Esophagus squamous epithelium (tissue), 5 donors: ENCODE measurements at places on chromosomes 16 and 17.

GRCh38 chr17:42775534-42776098 is 2.4 kb downstream of the VPS25 start:
- no peak for DNase-seq

- no peak for DNase-seq
Measured at GRCh38 chr17:77845541-77846225, 112.8 kb upstream of the TNRC6C start.

DNA sequence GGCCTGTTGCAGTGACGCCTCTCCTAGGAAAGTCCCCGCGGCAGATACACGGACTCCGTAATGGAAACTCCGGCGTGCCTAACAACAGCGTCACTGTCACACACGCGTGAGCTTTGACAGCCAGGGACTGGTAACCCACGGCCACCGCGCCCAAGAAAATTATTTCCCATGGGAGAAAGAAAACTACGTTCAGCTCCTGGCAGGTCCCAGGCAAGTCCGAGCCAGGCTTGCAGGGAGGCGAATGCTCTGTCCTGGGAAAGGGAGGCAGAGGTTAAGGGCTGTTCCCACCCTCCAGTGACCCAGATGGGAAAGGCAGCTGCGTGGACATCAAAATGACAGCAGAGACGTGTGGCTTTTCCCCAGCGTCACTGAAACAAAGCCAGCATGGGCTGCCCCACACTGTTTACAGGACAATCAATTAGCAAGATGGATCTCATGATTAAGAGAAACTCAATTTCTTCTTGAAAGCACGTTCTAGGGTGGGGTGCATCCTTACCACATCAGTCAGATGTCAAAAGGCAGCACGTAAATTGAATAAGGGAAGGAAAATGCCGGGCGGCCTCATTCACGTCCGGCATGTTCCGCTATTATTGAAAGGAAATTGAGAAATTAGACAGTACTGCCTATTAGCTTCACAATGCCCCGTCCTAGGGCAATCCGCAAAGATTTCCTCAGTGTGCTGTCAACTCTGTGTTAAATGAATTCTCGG is 82.5 kb downstream of the NXN start:
- DNase-seq: no peak

GRCh38 chr16:23953476-23953875 is 117.7 kb downstream of the PRKCB start:
- DNase-seq: no peak

DNA sequence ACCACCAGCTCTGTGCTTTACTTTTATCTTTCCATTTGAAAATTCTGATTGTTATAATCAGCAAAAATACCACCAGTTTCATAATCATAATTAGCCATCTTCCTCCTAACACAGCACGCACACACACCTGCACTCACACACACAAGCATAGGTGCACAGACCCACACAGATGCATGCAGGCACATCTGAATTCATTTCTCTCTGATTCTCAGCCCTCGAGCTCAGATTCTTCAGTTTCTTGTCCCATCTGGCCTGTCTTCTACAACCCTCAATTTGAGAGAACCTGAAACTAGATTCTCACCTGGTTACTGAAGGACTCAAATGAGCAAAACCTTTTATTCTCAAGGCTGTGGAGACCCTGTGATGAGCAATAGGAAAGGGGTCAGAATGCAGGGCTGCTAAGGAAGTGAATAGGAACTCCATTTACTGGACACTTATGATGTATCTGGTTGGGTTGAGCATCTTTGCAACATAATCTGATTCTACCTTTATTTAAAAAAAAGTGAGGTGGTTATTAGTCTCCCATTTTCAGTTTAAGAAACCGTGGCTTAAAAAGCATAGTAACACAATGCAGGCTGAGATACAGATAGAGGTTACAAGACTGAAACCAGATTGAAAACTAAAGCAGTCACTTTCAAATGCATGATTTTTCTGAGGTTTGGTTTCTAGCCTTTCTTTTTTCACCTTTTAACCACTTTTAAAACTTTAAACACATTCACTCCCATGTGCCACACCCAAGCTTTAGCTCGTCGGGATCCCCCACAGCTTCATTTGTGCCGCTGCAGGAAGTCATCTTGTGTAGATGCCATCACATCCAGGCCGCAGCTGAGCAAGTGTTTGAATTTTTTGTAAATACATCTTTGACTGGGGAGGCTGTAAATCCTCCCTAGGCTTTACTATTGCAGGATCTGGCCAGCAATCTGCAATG is 9.4 kb downstream of the KRT33A start:
- DNase-seq: no peak

DNA sequence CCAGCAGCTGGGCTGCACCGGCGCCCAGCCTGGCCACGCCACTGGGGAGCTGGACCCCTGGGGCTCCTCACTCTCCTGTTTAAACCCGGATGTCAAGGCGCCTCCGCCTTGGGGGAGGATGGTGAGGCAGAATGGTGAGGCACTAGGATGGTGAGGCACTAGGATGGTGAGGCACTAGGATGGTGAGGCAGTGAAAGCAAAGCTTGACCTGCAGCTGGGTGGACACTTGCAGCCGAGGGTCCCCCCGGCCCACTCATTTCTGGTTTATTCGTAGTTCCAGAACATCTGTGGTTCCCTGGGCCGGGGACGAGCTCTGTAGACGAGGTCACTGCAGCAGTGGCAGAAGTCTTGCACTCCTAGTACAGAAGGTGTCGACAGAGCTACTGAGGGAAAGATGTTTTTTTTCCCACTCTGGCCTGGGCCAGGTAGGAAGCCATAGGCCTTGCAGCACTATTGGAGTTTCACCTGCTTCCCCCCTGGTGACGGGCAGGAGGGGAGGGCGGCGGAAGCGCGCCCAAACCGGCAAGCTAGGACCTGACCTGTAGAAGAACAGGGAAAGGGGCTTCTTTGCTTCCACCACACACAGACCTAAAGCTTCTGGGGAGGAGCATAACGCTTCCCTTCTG is 1.1 kb upstream of the HNF1B start:
- no peak for DNase-seq

DNA sequence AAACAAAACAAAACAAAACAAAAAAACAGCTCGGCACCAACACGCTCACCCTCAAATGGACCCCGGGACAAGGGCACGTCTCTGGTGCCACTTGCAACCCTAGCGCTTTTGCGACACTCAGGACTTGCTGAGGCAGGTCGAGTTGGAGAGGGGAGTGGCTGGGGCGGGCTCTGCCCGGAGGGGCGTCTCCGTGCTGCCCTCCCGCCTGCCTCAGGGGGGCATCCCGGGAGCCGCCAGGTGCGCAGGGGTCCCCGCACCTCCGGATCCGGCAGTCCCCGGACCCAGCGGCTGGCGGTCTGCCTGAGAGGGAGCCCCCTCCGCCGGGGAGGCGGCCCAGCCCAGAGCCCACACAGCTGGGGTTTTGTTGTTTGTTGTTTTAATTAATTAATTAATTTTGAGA is at the start of gene SLC52A1:
Gene SLC52A1, minus strand, starts transcription at position 112 of the 400 bp plus-strand sequence. CDS start 820 bp downstream, outside the sequence.
- no peak for DNase-seq

GRCh38 chr17:78351449-78352006 is 8.3 kb downstream of the SOCS3 start:
- no peak for DNase-seq

DNA sequence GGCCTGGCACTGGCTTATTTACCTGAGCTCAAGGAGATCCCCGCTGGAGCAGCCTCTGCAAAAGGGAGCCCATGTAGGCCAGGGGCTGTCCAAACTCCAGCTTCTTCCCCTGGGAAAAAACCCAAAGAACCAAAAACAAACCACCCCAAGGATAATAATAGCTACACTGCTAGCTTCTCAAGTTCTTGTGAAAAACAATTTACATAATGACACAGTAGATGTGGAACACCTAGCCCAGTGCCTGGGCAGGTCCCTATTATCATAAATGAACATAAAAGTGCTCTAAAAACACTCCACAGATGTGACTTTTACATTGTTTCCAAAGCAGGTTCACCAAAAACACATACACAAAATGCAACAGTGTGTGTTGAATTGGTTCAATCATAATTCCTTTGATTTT is 27.3 kb downstream of the CENPV start:
- no peak for DNase-seq

GRCh38 chr16:2465653-2466415 is 5.3 kb upstream of the NTN3 start:
- DNase-seq: no peak

GRCh38 chr17:32591405-32591804 is 104.6 kb downstream of the CDK5R1 start:
- DNase-seq: no peak

GRCh38 chr16:67312719-67313118 is 13.8 kb downstream of the KCTD19 start:
- no peak for DNase-seq

- DNase-seq: no peak
Measured at GRCh38 chr17:73492125-73492820, 152.0 kb downstream of the SDK2 start.

GRCh38 chr17:1709971-1710806 is at the start of gene TLCD2:
TLCD2 (minus strand) TSS chr17:1710377; CDS start chr17:1710242, 135 bp downstream.
- DNase-seq: no peak

- DNase-seq: no peak
Measured at GRCh38 chr16:78425891-78426510, 326.5 kb downstream of the WWOX start.

GRCh38 chr17:9389111-9389527 is 186.5 kb downstream of the STX8 start:
- DNase-seq: no peak

DNA sequence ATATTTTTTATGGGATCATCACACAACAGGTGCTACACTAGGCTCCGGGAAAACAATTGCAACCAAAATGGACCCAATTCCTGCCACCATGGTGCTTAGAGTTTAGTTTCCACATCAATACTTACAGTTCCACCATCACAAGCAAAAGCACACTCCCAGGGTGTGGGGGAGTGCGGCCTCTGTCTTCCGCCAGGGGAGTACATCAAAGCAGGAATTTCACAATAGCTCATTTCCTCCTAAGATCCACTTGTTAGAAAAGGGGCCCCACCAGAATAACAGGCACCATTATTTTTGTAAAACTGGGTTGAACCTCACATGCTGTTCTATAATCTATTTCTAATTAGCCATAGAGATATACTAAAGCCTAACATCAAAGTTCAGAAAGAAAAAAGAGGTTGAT is 44.3 kb upstream of the PSMD7 start:
- no peak for DNase-seq

- DNase-seq: no peak
Measured at GRCh38 chr16:50278251-50278650, 11.9 kb downstream of the ADCY7 start.

DNA sequence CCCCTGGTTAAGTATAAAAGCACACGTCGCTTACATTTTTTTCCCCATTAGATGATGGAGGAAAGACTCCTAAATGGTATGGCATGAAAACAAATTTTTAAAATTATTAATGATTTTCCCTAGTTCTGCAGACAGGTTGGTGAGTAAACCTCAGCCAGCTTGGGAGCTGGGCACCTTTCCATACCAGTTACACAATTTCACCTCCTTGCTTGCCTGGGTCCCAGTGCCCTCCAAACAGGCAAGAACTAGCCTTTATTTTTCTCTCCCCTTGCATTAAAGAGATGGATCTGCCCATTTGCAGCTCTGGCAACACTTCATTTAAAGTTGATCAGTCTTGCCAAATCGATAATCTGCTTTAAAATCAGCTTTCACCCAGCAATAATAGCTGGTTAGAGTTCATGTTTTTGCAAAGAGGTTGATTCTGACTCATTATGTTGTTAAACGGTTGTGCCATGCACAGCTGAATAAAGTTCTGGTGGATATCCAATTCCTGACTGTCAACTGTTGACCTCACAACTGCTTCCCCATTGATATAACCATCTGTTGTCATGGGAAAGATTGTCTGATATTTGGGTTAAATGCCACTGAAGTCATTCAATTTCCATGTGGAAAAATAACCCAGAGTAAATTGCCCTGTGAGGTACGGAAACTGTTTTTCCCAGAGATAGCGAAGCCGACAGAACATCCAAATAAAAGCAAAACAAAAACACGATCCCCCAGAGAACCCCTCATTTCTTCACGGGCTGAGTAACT is 1.3 kb downstream of the C17orf58 start:
- DNase-seq: no peak

DNA sequence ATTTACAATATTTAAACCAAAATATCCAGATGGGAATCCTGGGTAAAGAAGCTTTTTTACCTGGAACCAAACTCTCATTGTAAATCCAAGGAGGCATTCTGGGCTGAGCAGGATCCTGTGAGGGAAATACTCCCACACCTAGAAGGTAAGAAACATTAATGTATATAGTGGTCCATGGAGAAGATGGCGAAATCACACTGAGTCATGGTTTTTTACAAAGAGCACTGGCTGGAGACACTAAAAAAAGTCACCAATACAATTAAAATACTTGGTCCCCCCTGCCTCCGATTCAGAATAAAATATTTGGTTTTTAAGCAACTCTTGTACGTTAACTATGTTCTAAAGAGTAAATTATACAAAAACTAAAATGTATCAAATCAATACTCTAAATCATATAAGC is 32.9 kb downstream of the SYNRG start:
- DNase-seq: no peak

- DNase-seq: no peak
Measured at GRCh38 chr16:67270931-67271338, 8.4 kb upstream of the PLEKHG4 start.

GRCh38 chr17:66953630-66954020 is 10.9 kb upstream of the CACNG4 start:
- DNase-seq: no peak

DNA sequence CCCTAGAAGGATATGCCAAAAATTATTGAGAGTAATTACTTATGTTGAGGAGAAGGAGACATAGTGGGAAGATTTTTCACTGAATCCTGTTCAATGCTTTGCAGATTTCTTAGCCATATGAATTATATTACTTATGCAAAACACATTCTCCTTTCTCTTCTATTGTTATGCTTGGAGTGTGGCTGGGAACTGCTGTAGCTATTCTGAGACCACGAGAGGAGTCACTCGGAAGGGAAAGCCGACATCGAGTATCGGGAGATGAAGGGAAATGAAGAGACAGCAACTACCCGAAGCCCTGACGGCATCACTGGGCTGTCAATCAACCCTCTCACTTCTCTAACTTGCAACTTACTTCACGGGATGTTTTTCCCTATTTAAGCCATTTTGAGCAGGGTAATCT is 39.6 kb downstream of the STX8 start:
- no peak for DNase-seq

GRCh38 chr16:12300490-12300889 is 324.0 kb downstream of the SNX29 start:
- no peak for DNase-seq

- DNase-seq: no peak
Measured at GRCh38 chr17:45299361-45299760, 17.5 kb downstream of the MAP3K14 start.

- DNase-seq: no peak
Measured at GRCh38 chr16:89412811-89413210, 77.5 kb downstream of the ANKRD11 start.

DNA sequence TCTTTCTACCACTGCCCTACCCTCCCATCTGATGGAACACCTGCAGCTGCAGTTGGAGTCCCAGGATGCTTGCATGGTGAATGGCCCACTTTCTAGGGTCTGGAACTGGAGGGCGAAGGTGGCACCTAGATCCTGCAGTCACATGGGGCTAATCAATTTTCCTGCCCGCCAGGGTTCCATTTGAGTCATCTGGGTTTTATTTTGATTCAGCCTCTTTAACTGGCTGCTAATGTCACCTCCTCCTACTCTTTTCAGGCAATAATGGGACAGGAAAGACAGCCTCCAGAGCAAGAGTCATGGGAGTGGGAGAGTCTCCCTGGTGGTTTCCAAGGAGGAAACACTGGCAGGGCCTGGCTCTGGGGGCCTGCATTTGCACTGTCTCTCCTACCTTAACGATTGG is 3.8 kb upstream of the TBKBP1 start:
- no peak for DNase-seq
